Aorta (tissue), 5 donors: ENCODE measurements at places on chromosomes 2 and 18. TPM values are rescaled to one million over a fixed set of nuclear protein-coding genes. Genes with fewer than 3 reads are reported as not detected.

CELF4 gene
- total RNA-seq, result not detected

DNA sequence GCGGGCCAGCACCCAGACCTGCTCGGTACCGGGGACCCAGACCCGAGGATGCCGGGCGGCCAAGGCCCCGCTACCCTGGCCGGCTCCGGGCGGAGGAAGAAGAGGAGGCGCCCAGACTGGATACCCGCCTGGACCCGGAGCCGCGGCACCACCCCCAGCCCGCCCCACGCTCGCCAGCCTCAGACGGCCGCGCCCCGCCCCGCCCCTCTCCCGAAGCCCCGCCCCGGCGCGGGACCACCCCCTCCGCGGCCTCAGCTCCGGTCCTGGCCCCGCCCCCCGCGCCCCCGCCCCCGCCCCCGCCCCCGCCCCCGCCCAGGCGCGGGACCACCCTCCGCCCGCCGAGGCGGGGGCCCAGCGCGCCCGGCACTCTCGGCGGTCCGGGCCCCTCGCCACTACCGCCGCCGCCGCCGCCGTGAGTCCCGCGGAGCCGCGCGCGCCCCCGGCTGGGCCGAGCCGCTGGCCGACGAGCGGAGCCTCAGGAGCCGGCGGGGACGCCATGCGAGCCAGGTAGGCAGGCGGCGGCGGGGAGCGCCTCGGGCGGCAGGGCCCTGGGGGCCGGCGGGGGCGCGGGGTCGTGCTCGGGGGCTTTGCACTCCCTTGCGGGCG is at the start of gene SH3BP4:
TSS of gene SH3BP4 (plus strand) at position 354 of the 606 bp plus-strand sequence. CDS start 82,986 bp downstream, outside the sequence.
- DNase-seq, result peak; percentile 94

DNA sequence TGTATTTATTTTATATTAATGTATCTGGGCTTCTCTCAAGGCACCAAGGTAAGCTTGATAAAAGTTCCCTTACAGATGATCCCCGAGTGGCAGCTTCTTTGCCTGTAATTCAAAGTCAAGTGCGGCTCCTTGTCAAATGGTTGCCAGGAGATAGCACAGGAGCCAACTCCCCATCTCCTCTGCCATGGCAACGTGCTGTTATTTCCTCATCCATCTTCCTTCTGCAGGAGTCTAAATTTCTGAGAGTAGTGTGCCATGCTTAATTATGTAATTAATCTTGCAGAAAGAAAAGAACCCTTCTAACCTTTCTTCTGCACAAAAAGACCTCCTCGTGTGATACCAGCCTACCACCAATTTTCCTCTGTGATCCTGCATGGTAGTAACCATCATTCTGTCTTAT is 46.2 kb upstream of the ACMSD start:
- no peak for DNase-seq

DNA sequence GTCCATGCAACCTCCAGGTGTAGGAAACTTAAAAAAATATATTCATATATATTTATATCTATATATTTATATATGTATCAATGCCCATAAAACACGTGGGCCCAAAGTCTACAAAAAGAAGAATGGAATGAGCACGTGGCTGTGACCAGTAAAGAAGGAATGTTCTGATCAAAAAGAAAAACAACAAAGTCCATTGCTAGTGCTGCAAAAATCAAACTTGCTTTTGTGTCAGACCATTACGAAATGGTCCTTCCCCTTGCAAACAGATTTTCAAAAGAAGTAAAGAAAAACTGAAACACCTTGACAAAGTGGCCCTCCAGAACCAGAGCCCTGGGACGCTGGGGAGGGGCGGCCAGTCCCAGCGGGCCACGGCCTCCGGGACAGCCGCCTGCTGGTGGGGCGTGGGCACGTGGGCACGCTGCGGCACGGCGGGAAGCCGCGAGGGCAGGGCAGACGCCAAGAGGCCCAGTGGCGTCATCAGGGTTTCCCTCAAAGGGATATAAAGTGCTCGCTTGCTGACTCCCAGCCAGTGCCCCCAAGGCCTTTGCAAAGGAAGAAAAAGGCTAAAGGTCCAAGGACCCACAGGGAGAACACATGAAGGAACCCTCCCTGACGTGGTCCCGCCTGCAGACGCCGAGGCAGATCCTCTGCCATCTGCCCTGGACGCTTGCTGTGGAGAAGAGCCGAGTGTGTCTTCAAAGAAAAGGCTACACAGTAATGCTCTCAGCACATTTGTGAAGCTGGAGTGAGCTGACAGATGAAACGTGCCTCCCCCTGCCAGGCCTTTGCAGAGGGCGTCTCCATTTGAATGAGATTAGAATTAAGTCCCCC is 201.8 kb downstream of the TWIST2 start:
- DNase-seq, result no peak

DNA sequence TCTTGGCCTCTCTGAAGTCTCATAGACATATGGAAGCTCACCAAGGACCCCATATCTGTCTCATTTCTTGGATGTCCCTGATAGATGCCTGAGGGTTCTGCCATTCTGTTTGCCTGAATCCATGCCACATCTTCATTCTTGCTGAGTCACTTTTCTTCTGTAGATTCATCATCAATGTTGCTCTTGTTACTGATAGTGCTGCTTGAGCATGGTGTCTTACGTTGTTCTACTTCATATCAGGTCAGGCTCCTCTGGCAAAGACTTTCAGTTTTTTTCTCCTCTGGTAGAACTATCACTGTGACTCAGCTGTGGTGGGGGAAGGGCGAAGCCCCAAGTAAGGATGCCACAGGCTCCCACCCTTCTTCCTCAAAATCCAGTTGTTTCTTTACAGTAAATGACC is 885.2 kb downstream of the DCDC2C start:
- no peak for DNase-seq

AMER3 gene
- not detected for total RNA-seq

GRCh38 chr2:215888680-215889079 is 124.7 kb downstream of the MREG start:
- DNase-seq, result no peak

GRCh38 chr18:48072428-48073204 is 142.2 kb upstream of the SMAD2 start:
- DNase-seq, result no peak

PDE11A gene
- 1.2 TPM for total RNA-seq

- peak; percentile 58 for DNase-seq
Measured at GRCh38 chr2:237569896-237570295, 3.5 kb downstream of the PRLH start.

KLHL14 gene
- total RNA-seq, result 0.09 TPM

- no peak for DNase-seq
Measured at GRCh38 chr2:69694894-69695849, 46.8 kb upstream of the ANXA4 start.

DNA sequence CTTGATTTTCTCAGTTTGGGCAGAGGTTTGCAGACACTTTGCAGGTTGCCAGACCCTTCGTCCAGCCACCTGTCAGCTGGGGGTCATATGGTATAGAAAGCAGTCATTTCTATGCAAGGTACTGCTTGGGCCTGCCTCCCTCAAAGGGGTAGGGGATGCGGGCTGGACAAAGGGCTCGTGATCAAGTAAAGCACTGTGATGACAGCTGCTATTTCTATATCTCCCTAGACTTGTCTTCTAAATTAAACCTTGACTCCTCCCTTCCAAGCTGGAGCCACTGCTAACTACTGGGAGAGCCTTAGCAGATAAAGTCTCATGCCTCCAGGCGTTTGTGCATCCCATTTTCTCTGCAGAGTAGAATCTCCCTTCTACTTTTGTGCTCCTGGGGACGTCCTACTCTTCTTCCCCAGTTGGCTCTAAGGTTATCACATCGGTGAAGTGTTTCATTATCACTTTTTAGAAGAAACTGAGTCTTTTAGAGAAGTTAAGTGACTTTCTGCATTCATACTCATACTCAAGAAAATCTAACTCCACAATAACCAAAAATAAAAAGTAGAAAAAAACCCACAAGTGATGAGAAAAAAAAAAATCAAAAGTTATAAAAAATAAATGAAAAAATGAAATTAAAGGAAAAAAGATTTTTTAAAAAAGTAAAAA is 710 bp upstream of the XRCC5 start:
- no peak for DNase-seq

- no peak for DNase-seq
Measured at GRCh38 chr2:157197848-157198247, 59.7 kb upstream of the GALNT5 start.

DSEL gene
- total RNA-seq, result 16.9 TPM

L3MBTL4 gene
- 4.2 TPM for total RNA-seq

DNA sequence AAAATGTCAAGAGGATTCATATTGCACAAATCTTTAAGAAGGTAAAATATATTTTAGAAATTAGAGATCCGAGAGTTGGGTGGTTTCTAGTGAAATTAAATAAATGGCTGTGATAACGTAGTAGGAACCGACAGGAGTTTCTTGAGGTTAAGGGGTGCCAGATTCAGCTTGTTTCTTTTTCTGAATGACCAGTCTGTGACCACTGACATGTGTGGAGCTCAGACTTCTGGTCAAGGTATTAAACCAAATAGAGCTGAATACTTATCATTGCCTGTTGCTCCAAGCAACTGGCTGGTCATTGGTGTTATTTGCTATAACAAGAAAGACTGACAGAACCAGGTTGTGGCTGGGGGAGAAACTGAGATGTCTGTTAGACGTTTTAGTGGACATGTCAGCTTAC is 408.2 kb upstream of the HS6ST1 start:
- DNase-seq, result no peak
